OCI-M1 (cell line): ENCODE measurements at places on chromosomes 12 and 14.

DNA sequence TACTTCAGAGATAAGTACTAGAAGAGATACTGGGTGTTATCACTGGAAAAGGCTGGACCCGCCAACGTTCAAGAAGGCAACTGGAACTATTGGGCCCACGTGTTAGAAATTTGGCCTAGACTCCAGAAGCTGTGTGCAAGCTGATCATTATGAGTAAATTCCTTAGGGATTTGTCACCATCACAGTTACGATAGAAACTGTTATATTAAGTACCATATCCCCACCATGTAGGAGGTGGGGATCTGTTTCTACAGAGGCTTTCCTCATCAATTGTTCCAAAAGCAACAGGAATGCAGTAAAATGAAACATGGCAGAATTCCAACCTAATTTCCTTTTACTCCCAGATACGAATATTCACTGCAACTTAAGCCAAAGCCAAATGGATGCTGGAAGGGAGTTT lies 170.7 kb downstream of the NOVA1 start:
- no peak for DNase-seq

DNA sequence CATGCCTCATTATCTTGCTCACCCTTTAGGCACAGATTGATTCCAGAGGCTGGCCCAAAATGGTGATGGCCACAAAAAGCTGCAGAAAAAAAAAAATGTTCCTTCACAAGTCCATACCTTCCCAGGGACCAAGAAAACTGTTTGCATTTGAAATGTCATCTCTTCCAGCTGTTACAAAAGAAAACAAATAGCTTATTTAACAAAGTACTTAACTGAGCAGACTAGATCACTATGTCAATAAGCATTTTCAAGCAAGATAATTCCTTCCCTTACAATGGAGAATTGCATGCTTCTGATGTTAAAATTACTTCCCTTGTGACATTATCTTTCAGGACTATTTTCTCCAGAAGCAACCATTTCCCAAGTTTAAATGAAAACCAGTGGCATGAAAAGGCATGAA lies 377.9 kb upstream of the KITLG start:
- no peak for DNase-seq

- DNase-seq: no peak
Observed at GRCh38 chr12:129074379-129074778, 221.1 kb downstream of the GLT1D1 start.

- DNase-seq: no peak
Observed at GRCh38 chr14:32897698-32898064, 41.0 kb upstream of the NPAS3 start.

- no peak for DNase-seq
Observed at GRCh38 chr14:58942516-58942915, 246.0 kb upstream of the DAAM1 start.

DNA sequence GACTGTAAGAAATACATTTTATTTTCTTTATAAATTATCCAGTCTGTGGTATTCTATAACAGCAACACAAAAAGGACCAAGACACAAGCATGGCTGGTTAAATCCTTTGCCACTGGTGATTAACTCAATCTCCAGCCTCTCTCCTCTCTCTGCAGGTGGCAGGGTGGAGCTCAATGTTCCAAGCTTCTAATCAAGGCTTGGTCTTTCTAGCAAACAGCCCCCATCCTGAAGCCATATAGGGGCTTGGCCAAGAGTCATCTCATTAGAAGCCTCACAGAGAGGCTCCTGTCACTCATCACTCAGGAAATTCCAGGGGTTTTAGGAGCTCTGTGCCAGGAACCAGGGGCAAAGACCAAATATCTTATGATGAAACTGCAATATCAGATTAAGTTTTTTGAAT lies 12.0 kb downstream of the C12orf75 start:
- no peak for DNase-seq

- DNase-seq: no peak
Observed at GRCh38 chr12:70933133-70933532, 12.6 kb upstream of the PTPRR start.

DNA sequence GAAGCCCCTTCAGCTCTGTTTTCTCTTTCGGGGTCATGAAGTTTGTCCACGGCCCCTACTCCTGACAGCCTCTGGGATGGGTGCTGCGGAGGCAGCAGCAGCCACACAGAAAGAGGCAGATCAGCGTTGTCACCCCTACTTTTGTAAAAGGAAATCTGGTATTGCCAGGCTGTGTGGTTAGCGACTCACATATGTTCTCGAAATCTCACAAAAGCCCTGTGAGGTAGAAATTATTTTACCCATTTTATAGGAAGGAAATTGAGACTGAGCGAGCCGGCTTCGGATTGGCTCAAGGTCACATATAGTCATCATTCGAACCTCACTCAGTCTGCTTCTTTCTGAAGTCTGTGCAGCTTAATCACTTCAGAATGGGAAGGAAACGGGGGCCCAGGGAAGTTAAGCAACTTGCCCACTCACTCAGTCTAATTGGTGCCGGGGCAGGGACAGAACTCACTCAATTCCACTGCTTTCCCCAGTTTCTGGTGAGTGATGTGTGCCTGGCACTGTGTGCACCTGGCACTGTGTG lies 1.1 kb upstream of the CKAP4 start:
- DNase-seq: no peak

- no peak for DNase-seq
Observed at GRCh38 chr12:6061660-6062059, 62.8 kb downstream of the VWF start.

DNA sequence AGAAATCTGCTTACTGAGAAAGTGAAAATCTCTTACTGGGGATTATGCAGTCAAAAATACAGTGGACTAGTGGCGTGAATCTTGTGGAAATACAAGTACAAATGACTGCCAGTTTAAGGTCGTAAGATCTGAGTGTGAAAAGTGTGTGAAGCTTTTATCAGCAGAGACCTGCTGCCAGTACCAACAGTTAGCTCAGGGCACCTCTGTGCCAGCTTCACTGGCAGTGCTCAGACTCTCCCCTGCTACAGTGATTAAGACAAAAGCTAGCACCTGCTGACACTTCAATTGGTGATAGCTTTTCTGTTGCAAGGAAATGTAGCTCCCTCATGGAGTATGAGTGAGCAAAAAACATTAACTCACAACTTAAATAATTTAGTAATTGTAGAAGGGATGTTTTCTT lies 185.1 kb downstream of the ANO6 start:
- DNase-seq: no peak

DNA sequence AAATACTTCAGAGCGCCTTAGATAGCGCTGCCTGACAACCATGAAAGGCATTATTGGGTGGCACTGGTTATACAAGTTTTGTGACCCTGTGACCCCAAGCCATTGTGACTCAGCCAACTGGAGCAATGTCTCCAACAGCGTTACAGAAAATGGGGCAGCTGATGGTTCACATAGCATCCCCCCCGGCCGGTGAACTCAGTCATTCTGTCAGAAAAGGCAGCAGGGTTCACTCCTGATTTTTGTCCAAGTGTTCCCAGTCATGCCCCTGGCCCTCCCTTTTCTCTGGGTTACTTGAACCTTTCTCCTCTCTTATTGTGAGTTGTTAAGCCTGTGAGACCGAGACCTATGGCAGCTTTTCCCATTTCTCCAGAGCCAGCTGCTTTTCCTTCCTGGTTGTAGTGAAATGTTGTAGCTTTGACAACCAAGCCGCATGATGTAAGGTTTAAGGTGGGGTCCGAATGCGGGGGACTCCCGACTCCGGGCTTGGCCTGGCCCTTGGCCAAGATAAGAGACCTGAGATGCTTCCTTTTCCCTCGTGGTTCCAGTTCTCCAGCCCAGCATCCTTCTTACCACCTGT lies 22.0 kb downstream of the CD9 start:
- DNase-seq: no peak

GRCh38 chr12:49800421-49801140 lies 27.6 kb downstream of the NCKAP5L start:
- no peak for DNase-seq

GRCh38 chr12:209246-209645 lies 4.7 kb downstream of the SLC6A12 start:
- DNase-seq: no peak

GRCh38 chr14:89365061-89365801 lies 51.8 kb downstream of the FOXN3 start:
- no peak for DNase-seq

DNA sequence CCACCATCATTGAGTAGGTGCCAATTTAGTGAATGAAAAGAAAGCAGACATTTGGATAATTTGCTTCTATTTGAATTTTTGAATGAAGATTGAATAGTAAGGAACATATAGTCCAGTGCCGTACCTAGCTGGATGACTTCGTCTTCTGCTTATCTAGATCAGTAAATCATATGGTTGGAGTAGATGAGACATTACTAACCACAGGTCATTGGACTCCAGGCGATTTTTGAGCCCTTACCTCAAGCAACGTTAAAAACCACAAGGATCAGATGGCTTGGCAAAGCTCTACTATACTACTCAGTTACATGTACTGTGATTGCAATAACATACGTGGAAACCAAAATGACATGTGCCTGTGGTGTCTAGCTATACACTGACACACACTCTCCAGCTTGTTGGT lies 1.7 kb upstream of the SPATS2 start:
- peak; percentile 89 for DNase-seq

- DNase-seq: peak; percentile 57
Observed at GRCh38 chr12:93442411-93443340, 929 bp upstream of the UBE2N start.

- DNase-seq: no peak
Observed at GRCh38 chr12:57850854-57851430, 4.4 kb upstream of the CTDSP2 start.

GRCh38 chr12:31589598-31589903 lies 1.4 kb downstream of the DENND5B start:
- no peak for DNase-seq

DNA sequence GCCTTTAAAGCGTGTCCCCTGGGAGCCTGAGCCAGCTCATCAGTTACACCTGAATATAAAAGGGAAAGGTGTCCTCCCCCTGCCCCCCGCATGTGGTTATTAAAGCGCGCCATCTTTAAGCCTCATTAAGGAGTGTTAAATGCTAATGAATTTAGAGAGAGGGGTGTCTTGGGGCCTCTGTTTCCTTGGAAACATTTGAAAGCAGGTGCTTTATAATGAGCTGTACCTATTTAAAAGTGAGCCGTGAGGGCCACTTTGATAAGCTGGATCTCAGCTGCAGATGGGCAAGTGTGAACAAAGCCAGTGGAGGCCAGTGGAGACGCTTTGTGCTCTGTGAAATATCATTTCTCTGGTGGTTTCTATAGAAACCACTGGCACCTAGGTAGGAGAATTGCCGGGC lies 84.0 kb downstream of the BEGAIN start:
- no peak for DNase-seq

- no peak for DNase-seq
Observed at GRCh38 chr12:69366796-69367195, 7.3 kb downstream of the YEATS4 start.

GRCh38 chr14:61678975-61679374 lies 16.3 kb upstream of the HIF1A start:
- no peak for DNase-seq

DNA sequence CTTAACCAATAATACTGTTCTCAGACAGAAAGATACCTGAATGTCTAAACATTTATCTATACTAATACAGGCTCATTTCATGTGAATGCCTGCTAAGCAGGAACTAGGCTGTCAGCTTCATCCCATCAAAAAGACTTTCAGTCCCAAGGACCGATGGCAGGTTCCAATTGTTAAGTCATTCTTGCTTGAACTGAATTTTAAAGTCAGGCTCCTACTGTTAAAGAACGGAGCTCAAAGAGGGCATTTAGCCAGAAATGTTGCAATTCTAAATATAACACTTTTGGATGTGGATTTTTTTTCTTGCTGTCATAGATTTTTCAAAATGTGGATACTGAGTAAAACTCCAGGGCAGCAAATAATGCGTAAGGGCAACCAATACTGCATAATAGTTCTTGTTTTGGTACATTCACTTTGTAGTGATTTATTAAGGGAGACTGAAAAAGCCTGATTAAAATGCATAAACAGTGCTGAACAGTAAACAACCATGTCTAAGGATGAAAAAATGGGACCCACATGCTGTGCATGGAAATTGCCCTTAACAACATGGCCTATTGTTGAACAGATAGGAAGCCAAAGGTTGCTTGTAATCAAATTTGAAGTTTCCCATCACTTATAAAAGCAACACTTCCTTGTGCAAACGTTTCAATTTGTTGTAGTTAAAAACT lies 38.6 kb upstream of the DBX2 start:
- no peak for DNase-seq
